Activated CD4-positive, alpha-beta memory T cell treated with anti-CD3 and anti-CD28 coated beads for 36 hours (primary cell): ENCODE measurements at places on chromosomes 11 and 22. TPM values are rescaled to one million over a fixed set of nuclear protein-coding genes. Genes with fewer than 3 reads are reported as not detected.

DNA sequence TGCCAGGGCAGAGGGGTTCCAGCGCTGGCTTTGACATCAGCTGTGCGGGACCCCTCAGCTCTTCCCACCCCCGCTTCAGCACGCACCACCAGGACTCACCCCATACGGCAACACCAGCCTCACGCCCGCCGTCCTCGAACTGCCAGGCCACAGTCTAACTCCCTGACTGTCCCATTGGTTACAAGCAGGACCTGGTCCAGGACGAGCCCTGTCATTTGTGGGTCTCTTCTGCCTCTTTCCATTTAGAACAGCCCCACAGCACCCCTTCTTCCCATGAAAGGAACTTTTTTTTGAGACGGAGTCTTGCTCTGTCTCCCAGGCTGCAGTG lies 81.7 kb downstream of the PHF21B start:
- no peak overlapping the region for H3K4me3 ChIP-seq
- no peak overlapping the region for H3K27ac ChIP-seq
- H3K4me1 ChIP-seq, result no peaks in the 10 kb centered on the region

DNA sequence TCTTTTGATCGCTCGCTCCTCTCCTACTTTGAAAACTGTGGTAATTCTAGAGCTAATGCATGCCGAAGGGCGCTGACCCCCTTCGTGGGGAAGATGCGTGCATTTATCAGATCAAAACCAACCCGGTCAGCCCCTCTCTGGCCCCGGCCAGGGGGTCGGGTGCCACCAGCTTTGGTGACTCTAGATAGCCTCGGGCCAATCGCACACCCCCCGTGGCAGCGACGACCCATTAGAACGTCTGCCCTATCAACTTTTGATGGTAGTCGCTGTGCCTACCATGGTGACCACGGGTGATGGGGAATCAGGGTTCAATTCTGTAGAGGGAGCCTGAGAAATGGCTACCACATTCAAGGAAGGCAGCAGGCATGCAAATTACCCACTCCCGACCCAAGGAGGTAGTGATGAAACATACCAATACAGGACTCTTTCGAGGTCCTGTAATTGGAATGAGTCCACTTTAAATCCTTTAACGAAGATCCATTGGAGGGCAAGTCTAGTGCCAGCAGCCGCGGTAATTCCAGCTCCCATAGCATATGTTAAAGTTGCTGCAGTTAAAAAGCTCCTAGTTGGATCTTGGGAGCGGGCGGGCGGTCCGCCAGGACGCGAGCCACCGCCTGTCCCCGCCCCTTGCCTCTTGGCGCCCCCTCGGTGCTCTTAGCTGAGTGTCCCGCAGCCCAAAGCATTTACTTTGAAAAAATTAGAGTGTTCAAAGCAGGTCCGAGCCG lies 3898.2 kb upstream of the OR11H1 start:
- no peak for DNase-seq
- H3K27me3 ChIP-seq, result no peaks in the 10 kb centered on the region
- no peak overlapping the region for H3K4me3 ChIP-seq
- H3K27ac ChIP-seq, result no peak overlapping the region

STIP1 gene
- 402 TPM for total RNA-seq

SHANK2 gene
- total RNA-seq, result not detected

DNA sequence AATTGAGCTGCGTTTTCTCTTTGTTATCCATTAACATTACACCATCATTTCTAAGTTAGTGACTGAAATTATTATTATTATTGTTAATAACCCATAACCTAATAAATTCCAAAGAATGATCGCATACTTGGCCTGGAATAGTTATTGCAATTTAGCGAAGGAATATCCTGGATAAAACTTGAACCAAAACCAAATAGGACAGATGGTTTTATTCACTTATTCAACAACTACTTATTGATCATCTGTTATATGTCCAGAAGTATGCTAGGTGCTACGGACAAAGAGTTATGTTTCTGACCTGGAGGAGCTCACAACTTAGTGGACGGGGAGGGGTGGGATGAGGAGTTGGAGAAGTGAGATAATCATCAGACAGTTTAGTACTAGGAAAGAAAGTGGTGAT lies 44.8 kb upstream of the ARHGAP20 start:
- DNase-seq, result no peak
- no peaks in the 10 kb centered on the region for H3K4me1 ChIP-seq
- H3K27me3 ChIP-seq, result peaks cover 6% of the 10 kb centered on the region

GRCh38 chr11:64762674-64763525 lies 3.1 kb upstream of the PYGM start:
- peaks cover 64% of the 10 kb centered on the region for H3K4me1 ChIP-seq
- no peak overlapping the region for H3K4me3 ChIP-seq
- no peaks in the 10 kb centered on the region for H3K27me3 ChIP-seq
- DNase-seq, result peak; percentile 29

KCNK4 gene
- total RNA-seq, result not detected

DNA sequence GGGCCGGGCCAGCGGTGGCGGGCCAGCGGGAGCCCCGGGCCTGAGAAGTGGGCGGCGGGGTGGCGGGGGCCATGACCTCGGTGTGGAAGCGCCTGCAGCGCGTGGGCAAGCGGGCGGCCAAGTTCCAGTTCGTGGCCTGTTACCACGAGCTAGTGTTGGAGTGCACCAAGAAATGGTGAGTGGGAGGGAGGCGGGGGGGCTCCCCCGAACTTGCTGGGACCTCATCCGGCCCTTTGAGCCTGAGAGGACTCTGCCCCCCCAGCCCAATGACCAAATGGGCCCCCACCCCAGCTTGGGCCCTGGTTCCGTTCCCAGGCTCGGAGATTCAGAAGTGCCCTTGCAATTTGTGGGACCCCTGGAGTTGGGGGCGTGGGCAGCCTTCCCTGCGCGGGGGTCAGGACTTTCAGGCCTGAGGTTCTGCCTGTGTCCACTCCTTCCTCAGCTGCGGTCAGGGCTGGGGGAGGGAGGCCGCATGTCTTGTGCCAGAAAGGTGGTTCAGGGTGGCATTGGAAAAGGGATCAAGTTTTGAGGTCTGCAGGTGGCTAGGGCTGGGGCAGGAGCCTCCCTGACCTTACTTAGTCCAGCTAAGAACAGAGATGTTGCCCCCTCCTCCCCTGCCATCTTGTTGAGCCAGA lies 496 bp downstream of the EHBP1L1 start:
- peaks cover 41% of the 10 kb centered on the region for H3K4me1 ChIP-seq
- H3K27me3 ChIP-seq, result no peaks in the 10 kb centered on the region
- H3K4me3 ChIP-seq, result peak overlapping the region; percentile 89
- peaks cover 41% of the 10 kb centered on the region for H3K36me3 ChIP-seq
- peak; percentile 17 for DNase-seq
- peak overlapping the region; percentile 86 for H3K27ac ChIP-seq

DNA sequence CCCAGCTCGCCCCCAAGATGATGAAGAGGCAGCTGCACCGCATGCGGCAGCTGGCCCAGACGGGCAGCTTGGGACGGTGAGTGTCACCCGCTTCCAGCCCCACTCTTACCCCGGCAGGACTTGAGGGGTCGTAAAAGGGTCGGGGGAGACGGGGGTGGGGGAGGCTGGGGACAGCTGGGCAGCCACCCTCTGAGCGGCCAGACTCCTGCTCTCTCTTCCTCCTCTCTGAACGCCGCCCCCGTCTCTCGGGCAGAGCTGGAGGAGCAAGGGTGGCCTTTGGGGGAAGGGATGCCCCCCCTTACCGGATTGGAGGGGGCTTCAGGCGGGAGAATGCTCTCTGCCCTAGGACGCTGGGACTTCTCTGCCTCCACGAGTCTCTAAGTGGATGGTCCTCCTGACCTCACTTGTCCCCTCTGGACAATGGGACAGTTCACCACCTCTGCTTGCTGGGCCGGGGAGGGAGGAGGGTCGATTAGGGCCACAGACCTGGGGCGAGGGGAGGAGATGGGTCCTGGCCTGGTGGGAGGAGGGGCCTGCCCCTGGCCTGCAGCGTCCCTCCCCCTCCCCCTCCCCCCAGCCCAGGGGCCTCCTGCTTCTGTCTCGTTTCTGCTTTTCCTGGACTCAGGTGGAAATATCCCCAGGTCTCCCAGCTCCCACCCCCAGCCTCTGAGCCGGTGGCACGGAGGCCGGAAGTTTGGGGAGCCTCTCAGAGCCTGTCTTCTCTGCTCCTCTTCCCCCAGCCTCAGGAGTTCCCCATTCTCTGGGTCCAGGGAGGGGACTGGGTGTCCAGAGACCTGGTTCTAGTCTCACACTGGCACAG lies 512 bp downstream of the SH3BP1 start:
- DNase-seq, result peak; percentile 55
- no peaks in the 10 kb centered on the region for H3K27me3 ChIP-seq
- peaks cover 63% of the 10 kb centered on the region for H3K4me1 ChIP-seq
- H3K27ac ChIP-seq, result peak overlapping the region; percentile 97
- peaks cover 20% of the 10 kb centered on the region for H3K36me3 ChIP-seq
- peak overlapping the region; percentile 97 for H3K4me3 ChIP-seq

NCAM1 gene
- not detected for total RNA-seq

FXYD2 gene
- not detected for total RNA-seq

GRCh38 chr11:57658023-57658361 lies 430 bp downstream of the CLP1 start:
- H3K27ac ChIP-seq, result peak overlapping the region; percentile 94
- no peak for DNase-seq
- no peaks in the 10 kb centered on the region for H3K27me3 ChIP-seq
- H3K36me3 ChIP-seq, result peaks cover 26% of the 10 kb centered on the region
- peaks cover 33% of the 10 kb centered on the region for H3K4me1 ChIP-seq

FZD4 gene
- total RNA-seq, result 0.33 TPM

GRCh38 chr11:12754582-12755234 lies 80.5 kb downstream of the TEAD1 start:
- H3K4me3 ChIP-seq, result no peak overlapping the region
- no peaks in the 10 kb centered on the region for H3K36me3 ChIP-seq
- no peaks in the 10 kb centered on the region for H3K4me1 ChIP-seq
- H3K27ac ChIP-seq, result no peak overlapping the region

DNA sequence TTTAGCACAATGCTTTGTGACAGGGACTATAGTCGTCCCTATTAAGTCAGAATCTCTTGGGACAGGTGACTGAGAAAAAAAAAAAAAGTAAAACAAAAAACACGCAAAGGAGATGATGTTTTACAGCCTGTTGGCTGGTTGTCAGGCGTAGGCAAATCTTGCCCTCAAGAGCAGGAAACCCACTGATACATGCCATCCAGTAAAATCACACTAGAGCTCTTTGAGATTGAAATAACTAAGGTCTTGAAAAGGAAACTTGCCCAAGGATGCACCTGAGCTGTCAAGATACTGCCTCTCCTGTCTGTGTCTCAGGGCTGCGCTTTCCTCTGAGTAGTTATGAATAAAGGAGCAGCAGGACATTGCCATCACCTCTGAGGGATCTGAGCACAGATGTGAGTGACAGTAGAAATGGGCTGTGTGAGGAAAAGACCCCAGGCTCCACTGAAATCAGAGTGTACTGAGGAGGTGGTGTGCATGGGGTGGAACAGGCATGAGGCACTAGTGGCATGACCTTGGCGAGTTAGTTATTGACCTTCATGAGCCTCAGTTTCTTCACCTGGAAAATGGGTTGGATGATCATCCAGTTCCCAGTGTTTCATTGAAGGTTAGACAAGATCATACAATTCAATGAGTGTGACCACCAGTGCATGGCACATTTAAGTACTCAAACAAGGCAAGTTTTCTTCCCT lies 23.3 kb downstream of the MICAL2 start:
- peaks cover 3% of the 10 kb centered on the region for H3K36me3 ChIP-seq
- H3K27ac ChIP-seq, result peak overlapping the region; percentile 21
- peaks cover 48% of the 10 kb centered on the region for H3K4me1 ChIP-seq
- no peak overlapping the region for H3K4me3 ChIP-seq
- H3K27me3 ChIP-seq, result no peaks in the 10 kb centered on the region
- DNase-seq, result no peak

- peaks cover 9% of the 10 kb centered on the region for H3K4me1 ChIP-seq
Measured at GRCh38 chr22:49767355-49768062, 60.2 kb downstream of the BRD1 start.

DNA sequence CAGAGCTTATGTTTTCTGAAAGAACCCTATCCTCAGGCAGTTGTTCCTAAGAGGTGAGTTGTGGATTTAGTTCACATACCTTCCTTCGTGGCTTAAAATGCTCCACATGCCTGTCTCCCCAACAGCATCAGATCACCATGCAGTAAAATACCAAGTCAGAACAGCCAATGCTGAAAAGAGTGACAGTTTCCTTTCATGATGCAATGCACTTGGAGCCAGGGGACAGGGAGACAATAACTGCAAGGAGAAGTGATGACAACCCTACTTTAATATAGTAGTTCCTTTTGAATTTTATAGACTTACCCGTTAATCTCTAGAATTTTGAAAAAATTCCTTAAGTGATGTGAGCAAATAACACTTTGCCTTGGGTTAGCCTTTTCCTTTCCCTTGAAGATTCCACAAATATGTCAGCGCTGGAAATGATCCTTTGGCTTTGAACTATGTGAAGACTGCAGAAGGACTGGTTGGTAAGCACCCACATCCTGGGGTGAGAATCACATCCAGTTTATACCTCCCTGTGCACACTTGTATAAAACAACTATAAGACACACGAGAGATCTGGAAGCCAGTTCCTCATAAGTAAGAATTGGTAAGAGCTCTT lies 71.2 kb downstream of the PIWIL4 start:
- no peaks in the 10 kb centered on the region for H3K27me3 ChIP-seq
- no peak for DNase-seq
- H3K4me3 ChIP-seq, result no peak overlapping the region

- peaks cover 62% of the 10 kb centered on the region for H3K36me3 ChIP-seq
- H3K4me1 ChIP-seq, result peaks cover 3% of the 10 kb centered on the region
- no peak overlapping the region for H3K4me3 ChIP-seq
Measured at GRCh38 chr22:19508024-19508776, 16.0 kb downstream of the CLDN5 start.

LGR4 gene
- 0.67 TPM for total RNA-seq

DNA sequence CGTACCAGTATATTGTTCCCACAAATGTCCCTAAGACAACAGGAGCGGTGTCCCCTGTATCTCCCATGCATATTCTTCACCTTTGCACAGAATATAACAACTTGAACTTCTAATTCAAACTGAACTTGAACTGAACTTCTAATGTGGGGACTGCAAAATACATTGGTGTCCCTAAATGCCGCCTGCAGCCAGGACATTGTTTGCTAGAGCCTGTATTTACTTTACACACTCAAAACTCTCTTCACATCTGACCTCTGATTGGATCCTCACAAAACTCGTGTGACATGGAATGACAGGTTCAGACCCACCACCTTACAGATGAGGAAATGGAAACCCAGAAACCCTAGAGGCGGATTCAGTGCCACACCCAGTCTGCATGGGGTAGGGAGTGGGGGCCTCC lies 6.4 kb downstream of the CPT1A start:
- H3K36me3 ChIP-seq, result no peaks in the 10 kb centered on the region
- H3K4me1 ChIP-seq, result peaks cover 48% of the 10 kb centered on the region
- no peak for DNase-seq
- H3K4me3 ChIP-seq, result no peak overlapping the region
- H3K27me3 ChIP-seq, result no peaks in the 10 kb centered on the region
- H3K27ac ChIP-seq, result no peak overlapping the region

STX3 gene
- total RNA-seq, result 12.3 TPM
